Spinal cord (tissue), 10 donors: ENCODE measurements at places on chromosomes 13 and 19. TPM values are rescaled to one million over a fixed set of nuclear protein-coding genes. Genes with fewer than 3 reads are reported as not detected.

The FOXO1 gene
- total RNA-seq = 39.1 TPM

The ZNF439 gene
- total RNA-seq = 21.8 TPM

The C13orf42 gene
- 0.06 TPM for total RNA-seq

The RASAL3 gene
- 1.9 TPM for total RNA-seq

The ZNF677 gene
- 47.9 TPM for total RNA-seq

The VSIG10L gene
- 6.7 TPM for total RNA-seq

The POSTN gene
- total RNA-seq = 164 TPM

The ZNF850 gene
- total RNA-seq = 6.7 TPM

The SYCN gene
- total RNA-seq = not detected

The CARM1 gene
- 20.3 TPM for total RNA-seq

The ZSCAN4 gene
- not detected for total RNA-seq

The ZNF626 gene
- 19.1 TPM for total RNA-seq

The TEX101 gene
- total RNA-seq = not detected

The P2RY11 gene
- total RNA-seq = 4.6 TPM

The ZNF208 gene
- total RNA-seq = 1.8 TPM

The ANKRD27 gene
- total RNA-seq = 20.7 TPM

The PTGER1 gene
- total RNA-seq = 0.11 TPM

The GARIN5A gene
- 5.8 TPM for total RNA-seq

The ZNF878 gene
- total RNA-seq = 0.59 TPM

The IGFL3 gene
- total RNA-seq = not detected

The CYP2S1 gene
- 0.44 TPM for total RNA-seq

The GNA15 gene
- 3.6 TPM for total RNA-seq

The GALP gene
- not detected for total RNA-seq

The HIPK4 gene
- 0.10 TPM for total RNA-seq

The TBXA2R gene
- total RNA-seq = 0.94 TPM

The ZNF761 gene
- 8.7 TPM for total RNA-seq

The INSL3 gene
- total RNA-seq = not detected

The CFAP97D2 gene
- 0.22 TPM for total RNA-seq

The FCER2 gene
- total RNA-seq = 0.50 TPM

The SLC6A16 gene
- total RNA-seq = 1.2 TPM

The MRPL54 gene
- total RNA-seq = 77.8 TPM

The SERPINE3 gene
- total RNA-seq = not detected

The LHB gene
- not detected for total RNA-seq

The PSG1 gene
- total RNA-seq = not detected

The FUT1 gene
- total RNA-seq = 4.4 TPM

The ZNF177 gene
- 11.5 TPM for total RNA-seq

The ZNF443 gene
- total RNA-seq = 10.9 TPM

The MCEMP1 gene
- not detected for total RNA-seq

The ZNF835 gene
- 5.2 TPM for total RNA-seq

The NLRP7 gene
- total RNA-seq = not detected

The IQCN gene
- 4.4 TPM for total RNA-seq

The GSX1 gene
- 0.20 TPM for total RNA-seq

The F2RL3 gene
- total RNA-seq = 0.17 TPM

The ZNF582 gene
- total RNA-seq = 7.7 TPM

The VSTM1 gene
- total RNA-seq = 0.28 TPM

The ADPRHL1 gene
- total RNA-seq = 3.1 TPM

The PALM3 gene
- 4.0 TPM for total RNA-seq

The DKKL1 gene
- total RNA-seq = 0.69 TPM

The CLDN10 gene
- total RNA-seq = 5.2 TPM

The RFXAP gene
- total RNA-seq = 12.5 TPM

The ZNF221 gene
- total RNA-seq = 18.3 TPM

The OR7D2 gene
- not detected for total RNA-seq
